Fibroblast of skin of left biceps (primary cell): ENCODE measurements at places on chromosomes 3 and 15.

- DNase-seq = no peak
Observed at GRCh38 chr3:177474652-177475355, 277.5 kb upstream of the TBL1XR1 start.

- no peak for DNase-seq
Observed at GRCh38 chr15:98330692-98331435, 317.5 kb upstream of the IGF1R start.

- no peak for DNase-seq
Observed at GRCh38 chr3:32584660-32585059, 14.0 kb upstream of the DYNC1LI1 start.

- DNase-seq = no peak
Observed at GRCh38 chr3:84904816-84905555, 53.8 kb upstream of the CADM2 start.

- DNase-seq = no peak
Observed at GRCh38 chr3:33339758-33340157, 62.5 kb downstream of the FBXL2 start.

- no peak for DNase-seq
Observed at GRCh38 chr3:140756240-140757016, 78.6 kb downstream of the TRIM42 start.

GRCh38 chr3:38643090-38643489, 6.4 kb downstream of the SCN5A start:
- no peak for DNase-seq

- no peak for DNase-seq
Observed at GRCh38 chr3:30311781-30312180, 294.6 kb upstream of the TGFBR2 start.

DNA sequence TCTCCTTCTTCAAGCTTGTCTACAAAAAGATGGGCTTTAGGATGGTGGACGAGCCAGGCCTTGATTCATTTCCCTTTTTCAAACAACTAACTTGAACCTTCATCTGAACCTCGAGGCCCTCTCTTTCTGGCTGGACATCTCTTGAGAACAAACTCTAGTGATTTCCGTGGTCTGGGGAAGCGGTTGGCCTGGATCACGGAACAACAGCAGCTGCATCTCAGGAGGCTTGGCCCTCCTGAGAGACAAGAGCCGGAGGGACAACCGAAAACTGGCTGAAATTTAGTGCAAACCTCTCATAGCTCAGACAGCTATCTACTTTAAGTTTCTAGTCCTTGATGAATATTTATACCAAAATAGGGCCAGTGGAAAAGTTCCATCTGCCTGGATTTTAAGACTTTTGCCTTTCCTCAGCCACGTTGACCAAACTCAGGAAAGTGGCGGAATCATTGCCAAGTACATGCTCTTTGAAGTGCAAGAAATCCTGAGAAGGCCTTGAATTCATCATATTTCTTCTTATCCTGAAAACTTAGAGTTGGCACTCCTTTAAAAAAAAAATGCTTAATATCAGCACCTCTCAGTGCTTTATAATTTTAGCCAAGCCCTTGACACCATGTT, 14.5 kb downstream of the LMCD1 start:
- no peak for DNase-seq

DNA sequence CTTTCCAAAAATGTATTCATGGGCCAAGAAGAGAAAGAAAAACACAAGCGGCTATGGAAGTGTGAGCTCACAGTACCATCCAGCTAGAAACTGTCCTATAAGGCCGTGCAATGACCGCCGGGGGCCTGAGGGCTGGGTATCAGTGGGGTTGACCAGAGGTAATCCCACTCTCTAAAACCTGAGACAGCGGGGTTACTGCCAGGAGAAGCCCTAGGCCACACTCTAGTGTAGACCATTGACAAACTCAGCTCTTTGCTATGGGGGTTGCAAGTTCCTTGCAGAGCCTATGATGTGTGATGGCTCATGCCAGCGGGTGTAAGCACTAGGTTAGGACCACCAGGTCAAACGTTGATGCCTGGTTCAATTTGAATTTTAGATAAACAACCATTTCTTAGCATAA, 25.9 kb upstream of the SLCO2A1 start:
- DNase-seq = no peak

DNA sequence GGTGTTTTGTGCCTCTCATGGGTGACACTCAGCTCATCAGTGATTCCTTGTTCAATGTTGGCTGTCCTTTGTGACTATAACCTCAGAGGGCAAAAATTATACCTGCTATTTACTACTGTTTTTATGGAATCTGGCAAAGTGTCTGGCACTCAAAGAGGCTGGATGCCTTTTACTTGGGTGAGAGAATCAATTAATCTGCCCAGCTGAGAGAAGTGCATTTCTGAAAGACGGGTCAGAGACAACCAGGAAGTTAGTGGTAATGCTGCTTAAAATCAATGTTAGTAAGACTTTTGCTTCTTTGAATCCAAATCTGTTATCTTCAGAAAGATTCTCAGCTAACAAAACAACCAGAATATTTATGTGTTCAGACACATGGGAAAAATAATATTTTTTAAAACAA, 436.2 kb upstream of the SUCLG2 start:
- no peak for DNase-seq

DNA sequence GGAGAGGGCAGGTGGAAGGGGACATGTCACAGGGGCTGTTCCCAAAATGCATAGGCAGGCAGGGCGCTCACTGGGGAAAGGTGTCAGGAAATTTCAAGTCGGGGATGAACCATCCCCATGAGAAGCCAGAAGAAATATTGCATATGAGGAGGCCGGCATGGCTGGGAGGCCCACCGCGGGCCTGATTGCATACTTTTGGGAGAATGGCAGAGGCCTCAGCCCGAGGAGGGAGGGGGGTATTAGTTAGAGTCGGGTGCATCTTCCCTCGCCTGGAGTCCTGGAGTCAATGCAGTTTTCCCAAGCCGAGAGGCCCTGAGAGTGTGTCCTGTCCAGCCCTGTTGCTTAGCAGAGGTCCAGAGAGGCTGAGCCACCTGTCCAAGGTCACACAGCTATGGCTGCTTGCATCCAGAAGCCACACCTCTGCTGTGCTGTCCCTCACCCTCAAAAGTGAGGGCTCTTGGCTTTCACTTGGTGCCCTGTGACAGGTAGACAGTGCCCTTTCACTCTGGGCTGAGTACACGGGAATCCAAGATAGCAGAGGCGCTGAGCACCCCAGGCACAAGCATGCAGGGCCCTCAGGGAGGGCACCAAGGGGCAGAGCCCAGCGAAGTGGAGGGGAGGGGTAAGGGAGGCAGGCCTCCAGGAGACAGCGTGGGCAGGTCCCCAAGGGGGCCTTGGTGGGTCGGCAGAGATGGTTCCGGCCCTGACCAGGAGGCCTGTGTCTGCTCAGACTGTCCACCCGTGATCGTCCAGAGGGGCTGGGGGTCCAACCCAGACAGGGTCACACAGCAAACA, 48.5 kb downstream of the GRIP2 start:
- no peak for DNase-seq

GRCh38 chr3:66485291-66485968, 15.4 kb downstream of the LRIG1 start:
- DNase-seq = no peak

DNA sequence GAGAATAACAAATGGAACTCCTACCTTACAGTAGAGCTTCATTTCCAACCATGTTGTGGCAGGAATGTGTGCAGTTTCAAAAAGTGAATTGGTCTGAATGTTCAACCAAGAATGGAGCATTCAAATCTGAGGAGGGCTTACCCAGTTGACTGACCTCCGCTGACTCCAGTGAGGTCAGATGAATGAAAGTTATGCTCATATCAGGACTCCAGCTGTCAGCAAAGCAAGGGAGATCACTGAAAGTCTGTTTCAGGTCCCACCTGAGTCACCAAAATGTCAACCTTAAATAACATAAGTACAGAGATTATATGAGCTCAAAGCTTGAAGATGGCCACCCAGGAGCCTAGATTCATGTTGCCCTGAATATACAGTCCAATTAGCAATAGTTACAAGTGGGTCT, 473.5 kb downstream of the RBMS3 start:
- DNase-seq = no peak

DNA sequence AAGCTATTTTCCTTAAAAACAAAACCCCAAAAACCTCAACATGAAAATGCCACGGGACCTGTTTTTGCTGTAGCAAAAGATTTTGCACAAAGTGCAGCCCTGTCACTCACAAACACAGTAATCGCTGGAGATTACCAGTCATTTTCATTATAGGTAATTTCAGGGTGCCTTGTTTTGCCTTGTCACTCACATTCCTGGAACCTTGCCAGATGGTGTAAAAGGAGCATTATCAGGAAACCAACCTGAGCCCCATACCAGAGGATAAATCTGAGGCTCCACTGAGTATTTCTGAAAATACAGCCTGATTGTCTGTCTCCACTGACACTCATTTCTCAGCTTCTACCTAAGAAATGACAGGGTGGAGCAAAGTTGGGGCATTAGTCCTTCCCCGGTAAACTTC, 791.3 kb upstream of the LMCD1 start:
- DNase-seq = no peak

DNA sequence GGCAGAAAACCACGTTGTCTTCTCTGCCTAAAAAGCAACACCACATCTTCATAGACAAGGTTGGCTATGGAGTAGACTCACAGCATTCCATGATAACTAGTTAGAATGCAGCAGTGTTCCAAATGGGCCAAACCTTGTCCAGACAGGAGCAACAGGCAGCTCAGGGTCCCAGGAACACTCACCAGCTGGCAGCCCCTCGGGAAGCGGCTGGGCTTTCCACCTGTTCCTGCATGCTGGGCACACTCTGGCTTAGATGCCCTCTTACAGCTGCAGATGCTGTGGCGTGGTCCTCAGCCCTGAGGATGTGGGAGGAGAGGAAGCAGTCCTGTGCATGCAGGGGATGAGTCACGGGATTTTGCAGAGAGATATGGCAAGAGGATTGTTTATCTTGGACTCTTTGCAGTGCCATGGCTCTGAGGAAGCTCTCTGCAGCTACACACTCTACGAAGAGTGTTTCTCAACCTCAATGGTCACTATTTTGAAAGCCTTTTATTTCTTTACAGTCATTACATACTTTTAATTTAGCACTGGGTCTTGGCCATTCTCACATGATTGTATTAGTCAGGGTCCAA, 11.3 kb downstream of the NRROS start:
- DNase-seq = peak; percentile 74

GRCh38 chr15:65424683-65425082, 1.9 kb upstream of the IGDCC4 start:
- no peak for DNase-seq

DNA sequence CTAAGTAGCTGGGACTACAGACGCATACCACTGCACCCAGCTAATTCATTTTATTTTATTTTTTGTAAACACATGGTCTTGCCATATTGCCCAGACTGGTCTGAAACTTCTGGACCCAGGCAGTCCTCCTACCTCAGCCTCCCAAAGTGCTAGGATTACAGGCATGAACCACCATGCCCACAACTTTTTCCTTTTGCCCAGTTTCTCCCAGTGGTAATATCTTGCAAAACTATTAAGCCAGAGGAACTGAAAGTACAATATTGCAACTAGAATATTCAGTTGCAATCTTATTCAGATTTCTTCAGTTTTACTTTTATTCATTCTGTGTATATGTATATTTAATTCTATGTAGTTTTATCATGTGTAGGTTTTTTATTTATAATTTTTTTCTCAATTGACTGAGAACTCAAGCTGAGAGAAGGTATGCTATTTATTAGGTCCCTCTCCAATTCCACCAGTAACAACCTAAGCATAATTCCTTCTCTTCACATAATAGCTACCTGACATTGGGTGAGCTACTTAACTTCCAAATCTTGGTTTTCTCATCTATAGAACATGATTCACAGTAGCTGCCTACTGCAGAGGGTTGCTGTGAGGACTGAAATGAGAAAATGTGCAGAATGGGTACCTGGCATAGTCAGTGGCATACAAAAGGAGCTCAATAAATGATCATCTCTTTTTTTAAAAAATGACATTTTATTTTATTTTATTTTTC, 30.8 kb downstream of the KLHL18 start:
- DNase-seq = no peak

GRCh38 chr15:100720406-100720967, 118.1 kb downstream of the ASB7 start:
- DNase-seq = no peak

DNA sequence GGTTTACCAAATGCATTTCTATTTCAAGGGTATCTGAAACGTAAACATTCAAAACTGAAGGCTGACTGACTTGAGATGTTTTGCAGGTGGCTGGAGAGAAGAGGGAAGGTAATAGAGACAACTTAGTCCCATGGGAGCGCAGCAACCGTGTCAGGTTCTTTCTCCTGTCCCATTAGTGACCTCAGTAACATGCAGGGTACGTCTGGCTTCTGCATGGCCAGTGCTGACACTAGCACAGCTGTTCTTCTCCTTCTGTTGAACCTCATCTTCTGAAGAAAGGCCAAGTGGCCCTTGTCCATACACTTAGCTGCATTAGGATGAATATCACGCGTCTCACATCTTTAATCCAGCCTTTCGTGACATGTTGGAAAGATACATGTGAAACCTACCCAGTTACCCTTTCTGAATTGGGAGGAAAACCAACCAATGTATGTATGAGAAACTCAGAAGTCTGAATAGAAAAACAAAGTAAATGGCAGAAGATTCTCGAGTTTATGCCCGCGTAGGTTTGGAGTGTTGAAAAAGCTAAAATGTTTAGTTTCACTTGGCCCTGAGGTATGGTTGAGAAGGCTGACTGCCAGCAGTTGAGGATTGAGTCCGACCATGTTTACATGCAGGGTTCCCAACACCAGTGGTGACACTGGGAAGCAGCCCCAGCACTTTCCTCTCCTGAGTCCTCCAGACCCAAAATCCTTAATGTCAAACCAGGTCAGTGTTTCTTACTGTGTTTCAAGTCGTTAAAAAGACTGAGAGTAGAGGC, 10.3 kb downstream of the NCBP2 start:
- no peak for DNase-seq
